ENCODE measurements at places on chromosomes 1 and 21.

GRCh38 chr21:40706176-40706575 lies 140.8 kb downstream of the DSCAM start:
- DNase-seq, result no peak

DNA sequence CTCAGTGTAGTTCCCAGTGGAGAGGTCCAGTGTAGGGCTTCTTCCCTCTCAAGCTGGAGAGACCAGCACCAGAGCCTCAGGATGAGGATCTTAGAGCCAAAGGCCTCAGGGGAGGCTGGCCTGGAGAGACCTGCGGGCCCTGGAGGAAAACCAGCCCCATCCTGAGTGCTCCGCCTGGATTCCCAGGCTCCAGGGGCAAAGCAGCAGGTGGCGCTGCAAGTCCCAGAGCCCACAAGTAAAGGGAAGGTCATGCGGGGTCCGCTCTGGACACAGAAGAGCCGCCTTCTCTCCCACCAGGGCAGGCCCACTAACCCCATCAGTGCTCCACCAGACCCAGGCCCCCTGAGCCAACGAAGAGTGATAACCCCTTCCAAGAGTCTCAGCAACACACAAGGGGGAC lies 22.7 kb downstream of the PGBD5 start:
- DNase-seq, result no peak

DNA sequence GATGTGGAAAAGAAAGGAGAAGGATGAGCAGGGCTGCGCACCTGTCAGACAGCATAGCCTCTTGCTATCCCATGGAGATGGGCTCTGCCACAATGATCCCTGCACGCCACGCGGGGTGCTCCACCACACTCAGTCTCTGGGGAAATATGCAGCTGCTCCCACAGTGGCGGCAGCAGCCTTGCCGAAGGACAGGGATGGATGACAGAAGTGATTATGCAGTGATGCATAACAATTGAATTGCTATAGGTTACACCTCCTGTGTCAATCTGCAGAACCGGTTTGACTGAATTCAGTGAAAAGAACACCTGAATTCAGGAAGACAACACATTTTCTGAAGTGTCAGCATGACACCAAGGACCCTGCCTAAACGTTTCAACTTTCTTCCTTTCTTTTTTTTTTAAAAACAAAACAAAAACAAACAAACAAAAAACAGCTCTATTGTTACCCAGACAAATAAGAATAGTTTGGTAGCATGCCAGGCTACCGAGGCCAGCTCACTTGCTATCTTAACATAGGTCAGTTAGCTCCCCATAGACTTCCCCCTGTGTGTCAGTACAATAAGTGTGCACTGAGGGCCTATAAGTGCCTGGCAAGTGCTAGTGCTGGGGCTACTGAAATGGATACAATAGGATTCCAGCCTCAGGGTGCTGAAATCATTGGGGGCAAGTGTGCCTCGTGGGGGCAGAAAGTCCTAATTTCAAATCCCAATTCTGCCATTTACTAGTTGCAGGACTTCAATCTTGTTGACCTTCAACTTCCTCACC lies 127.6 kb upstream of the LMO4 start:
- DNase-seq, result no peak

DNA sequence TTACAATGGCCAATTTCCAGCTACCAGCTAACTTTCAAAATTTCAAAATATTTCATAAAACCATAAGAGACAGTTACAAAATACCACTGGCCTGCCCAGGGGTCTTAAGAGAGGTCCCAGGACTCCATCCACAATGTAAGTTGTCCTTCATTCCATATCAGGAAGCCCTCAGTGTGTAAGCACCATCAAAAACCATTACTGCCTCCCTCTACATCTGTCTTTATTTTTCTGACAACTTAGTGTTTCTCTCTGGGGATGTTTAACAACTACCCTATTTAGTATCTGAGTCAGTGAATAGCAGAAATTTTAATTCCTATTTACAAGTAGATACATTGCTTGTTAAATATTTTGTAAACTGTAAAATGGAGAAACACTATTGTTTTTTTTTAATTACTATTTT lies 339.3 kb upstream of the ADAMTS5 start:
- no peak for DNase-seq

GRCh38 chr1:25065795-25066238 lies 135.7 kb upstream of the RUNX3 start:
- DNase-seq, result no peak

- no peak for DNase-seq
Observed at GRCh38 chr1:248714248-248714647, 11.7 kb upstream of the OR14I1 start.

DNA sequence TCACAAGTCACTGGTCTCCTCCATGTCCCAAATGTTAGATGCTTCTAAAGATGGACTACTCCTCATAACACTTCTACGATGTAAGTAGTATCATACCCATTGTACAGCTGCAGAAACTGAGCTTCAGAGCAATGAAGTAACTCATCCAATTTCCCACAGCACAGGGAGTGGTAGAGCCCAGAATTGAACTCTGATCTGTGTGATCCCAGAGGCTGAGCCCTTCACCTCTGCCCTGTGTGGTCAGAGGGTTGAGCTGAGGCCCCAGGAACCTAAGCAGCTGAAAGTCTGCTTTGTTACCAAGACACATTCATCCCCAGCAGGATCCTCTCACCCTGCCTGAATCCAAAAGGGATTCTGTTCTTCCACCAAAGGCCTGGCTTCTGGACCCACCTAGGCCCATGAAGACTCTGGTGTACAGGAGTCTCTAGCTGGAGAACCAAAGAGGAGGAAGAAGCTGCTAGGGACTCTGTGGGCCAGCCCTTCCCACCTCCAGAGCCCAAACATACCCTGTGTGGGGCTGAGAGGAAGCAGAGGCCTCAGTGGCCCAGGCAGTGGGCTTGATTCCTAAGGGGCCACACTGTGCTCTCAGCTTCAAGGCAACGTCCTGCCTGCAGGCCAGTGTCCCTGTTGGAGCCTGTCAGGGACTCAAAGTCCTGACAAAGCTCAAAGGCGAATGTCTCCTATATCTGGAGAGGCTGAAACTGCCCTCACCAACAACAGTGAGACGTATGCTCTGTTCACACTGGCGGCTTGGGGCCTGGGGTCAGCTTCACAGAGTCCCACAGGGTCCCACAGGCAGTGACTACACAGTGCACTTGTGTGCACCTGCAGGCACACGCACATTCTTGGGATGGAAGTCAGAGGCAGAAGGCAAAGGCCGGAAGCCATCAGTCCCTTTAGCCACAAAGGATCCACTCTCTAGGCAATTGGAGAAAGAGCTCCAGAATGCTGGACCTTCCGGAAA lies 40.4 kb upstream of the SLC30A1 start:
- no peak for DNase-seq

- DNase-seq, result no peak
Observed at GRCh38 chr1:2384941-2385481, 6.3 kb downstream of the MORN1 start.

- no peak for DNase-seq
Observed at GRCh38 chr21:45111703-45112102, 37.3 kb downstream of the ADARB1 start.

GRCh38 chr1:204246876-204247275 lies 33.1 kb upstream of the GOLT1A start:
- no peak for DNase-seq

- DNase-seq, result peak; percentile 64
Observed at GRCh38 chr1:174021591-174022079, 522 bp downstream of the RC3H1 start.

DNA sequence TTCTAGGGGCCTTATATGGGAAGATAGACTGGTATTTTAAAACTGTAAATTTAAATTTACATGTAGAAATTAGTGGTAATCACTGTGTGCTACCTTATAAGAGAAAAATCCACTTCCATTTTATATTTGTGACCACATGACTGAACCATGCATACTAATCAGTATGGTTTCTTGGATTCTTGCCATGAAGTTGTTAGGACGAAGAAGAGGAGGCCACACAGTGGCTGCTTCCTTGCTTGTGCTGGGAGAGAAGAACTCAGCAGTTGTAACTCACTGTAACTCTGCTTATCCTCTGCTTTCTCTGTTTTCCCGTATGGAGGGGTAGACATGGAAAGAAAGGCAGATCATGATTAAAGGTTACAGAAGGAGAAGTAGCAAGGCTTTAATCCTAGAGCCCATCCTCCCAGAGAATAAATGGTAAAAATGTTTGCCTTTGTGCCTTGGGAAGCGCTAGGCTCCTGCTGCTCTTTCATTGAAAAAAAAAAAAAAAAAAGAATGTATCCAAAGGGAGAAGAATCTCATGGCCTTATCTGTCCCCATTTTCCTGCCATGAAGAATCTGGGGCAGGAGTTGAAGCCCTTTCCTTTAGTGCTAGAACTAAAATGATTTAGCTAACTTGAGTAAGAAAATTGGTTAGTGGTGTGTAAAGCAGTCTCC lies 32.4 kb downstream of the KCTD3 start:
- DNase-seq, result no peak

GRCh38 chr1:212916481-212917133 lies 33.7 kb upstream of the VASH2 start:
- DNase-seq, result no peak

- no peak for DNase-seq
Observed at GRCh38 chr1:74969566-74970135, 164.5 kb upstream of the LHX8 start.

- DNase-seq, result no peak
Observed at GRCh38 chr1:163730411-163730821, 408.7 kb downstream of the NUF2 start.

GRCh38 chr1:55317673-55318072 lies 102.5 kb upstream of the USP24 start:
- DNase-seq, result no peak

Measured in MG63 (cell line).